ENCODE measurements at places on chromosomes 7 and 10.

GRCh38 chr10:3785851-3786271 lies 852 bp upstream of the KLF6 start:
- peak; percentile 55 for DNase-seq

DNA sequence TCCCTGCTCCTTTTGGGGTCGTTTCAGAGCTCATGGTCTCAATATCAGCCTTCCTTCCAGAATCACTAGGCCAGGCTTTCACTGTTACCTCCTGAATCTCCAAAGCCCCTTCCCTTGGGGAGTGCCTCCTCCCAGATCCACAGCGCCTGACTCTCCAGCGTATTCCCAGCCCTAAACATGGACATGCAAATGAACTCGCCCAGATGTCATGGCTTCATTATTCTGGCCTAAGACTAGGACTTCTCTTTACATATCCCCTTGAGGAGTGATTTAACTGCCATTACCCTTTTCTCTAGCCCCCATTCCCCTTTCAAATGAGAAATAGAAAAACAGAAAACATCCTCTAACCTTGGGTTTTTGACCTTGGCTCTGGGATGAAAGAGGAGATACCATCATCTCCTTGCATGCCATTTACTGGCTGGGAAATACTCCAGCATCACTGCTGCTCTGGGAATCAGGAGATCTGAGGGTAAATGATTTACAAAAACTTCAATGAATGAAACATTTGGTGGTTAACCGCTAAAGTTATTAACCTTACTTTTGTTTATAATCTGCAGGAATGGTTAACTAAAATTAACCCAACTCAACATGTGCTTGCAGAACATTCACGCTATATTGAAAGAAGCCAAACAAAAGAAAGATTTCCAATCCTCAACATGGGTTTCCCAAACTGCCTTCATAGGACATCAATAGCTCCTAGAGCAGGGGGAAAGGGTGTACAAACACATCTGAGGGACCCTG lies 37.0 kb downstream of the FAM171A1 start:
- DNase-seq, result peak; percentile 29

DNA sequence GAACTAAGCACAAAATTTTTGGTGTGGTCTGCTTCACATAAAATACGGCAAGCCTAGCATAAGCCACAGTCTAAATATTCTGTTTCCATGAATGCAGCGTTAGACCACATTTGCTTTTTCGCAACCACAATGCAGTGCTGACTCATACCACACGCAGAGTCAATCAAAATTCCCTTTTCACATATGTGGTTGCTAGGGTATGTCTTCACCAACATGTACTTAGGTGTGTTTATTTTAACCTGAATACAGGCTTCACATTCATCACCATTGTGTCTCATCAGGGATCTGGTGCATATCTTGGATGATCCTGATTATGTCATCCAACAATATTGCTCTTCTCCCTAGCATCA lies 90.8 kb downstream of the CHN2 start:
- no peak for DNase-seq

GRCh38 chr7:145534301-145534700 lies 582.3 kb upstream of the CNTNAP2 start:
- no peak for DNase-seq

- no peak for DNase-seq
These were observed 68.3 kb downstream of the CREM start for GRCh38 chr10:35194906-35195305.

GRCh38 chr7:33592718-33593117 lies 312.6 kb upstream of the BMPER start:
- no peak for DNase-seq

All from HAP-1 (cell line).